ENCODE measurements at places on chromosomes 2 and 18. TPM values are rescaled to one million over a fixed set of nuclear protein-coding genes. Genes with fewer than 3 reads are reported as not detected.

MALL gene
- 39.9 TPM for total RNA-seq

COL5A2 gene
- total RNA-seq: 388 TPM

ZDBF2 gene
- total RNA-seq: 10.4 TPM

HOXD3 gene
- total RNA-seq: 0.29 TPM

VIL1 gene
- total RNA-seq: not detected

SCN9A gene
- total RNA-seq: 40.9 TPM

GBX2 gene
- not detected for total RNA-seq

HDHD2 gene
- total RNA-seq: 16.0 TPM

GULP1 gene
- 56.6 TPM for total RNA-seq

INSIG2 gene
- 11.6 TPM for total RNA-seq

MAP3K19 gene
- total RNA-seq: not detected

CHPF gene
- total RNA-seq: 94.8 TPM

B4GALT6 gene
- total RNA-seq: 6.0 TPM
